Right cardiac atrium (tissue), 5 donors: ENCODE measurements at places on chromosomes 2 and 18.
A peak's percentile ranks its signal among the peaks of the same experiment; 100 is the strongest.

DNA sequence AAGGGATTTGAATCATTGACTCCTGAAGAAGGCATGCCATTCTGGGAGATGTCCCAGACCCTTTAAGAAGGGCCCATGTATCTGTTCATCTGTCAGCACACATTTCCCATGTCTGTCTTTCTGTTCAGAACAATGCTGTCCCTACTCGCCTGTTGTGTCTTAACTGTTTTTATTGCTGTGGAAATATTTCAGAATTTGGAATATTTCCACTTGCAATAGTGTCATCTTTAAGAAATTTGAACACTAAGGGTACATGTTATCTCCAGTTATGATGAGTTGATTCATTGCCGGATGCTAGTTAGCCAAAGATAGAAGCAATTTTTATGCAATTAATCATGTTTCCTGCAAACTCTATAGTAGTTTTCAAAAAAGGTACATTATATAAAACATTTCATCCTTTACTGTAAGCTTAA lies 36.9 kb upstream of the NT5C1B start:
- DNase-seq: no peak

DNA sequence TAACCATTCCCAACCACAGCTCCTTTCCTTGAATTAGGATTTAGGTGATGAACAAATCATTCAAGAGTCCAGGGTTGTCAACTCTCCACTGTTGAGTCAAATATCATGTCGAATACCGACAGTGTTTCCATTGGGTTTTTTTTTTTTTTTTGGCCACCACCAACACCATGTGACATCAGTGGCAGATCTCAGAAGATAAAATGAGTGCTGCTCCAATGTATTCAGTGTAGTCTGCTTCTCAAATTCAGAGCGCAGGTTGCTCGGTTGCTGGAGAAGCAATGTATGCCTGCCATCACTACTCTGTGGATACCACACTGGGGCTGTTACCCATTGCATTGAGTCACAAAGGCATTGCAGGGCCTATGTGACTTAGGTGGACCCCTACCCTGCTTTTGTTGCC lies 10.8 kb upstream of the ATL2 start:
- no peak for DNase-seq

GRCh38 chr2:100643467-100643866 lies 80.7 kb downstream of the PDCL3 start:
- DNase-seq: no peak

- DNase-seq: peak; percentile 6
These were observed 189.5 kb upstream of the HDAC4 start for GRCh38 chr2:239590276-239590675.
